ENCODE measurements at places on chromosomes 4 and X.
A peak's percentile ranks its signal among the peaks of the same experiment; 100 is the strongest.

GRCh38 chrX:109537324-109537665, 651 bp downstream of the NXT2 start:
- peak; percentile 10 for DNase-seq

GRCh38 chr4:106062452-106062875, 167.2 kb downstream of the NPNT start:
- DNase-seq, result peak; percentile 9

DNA sequence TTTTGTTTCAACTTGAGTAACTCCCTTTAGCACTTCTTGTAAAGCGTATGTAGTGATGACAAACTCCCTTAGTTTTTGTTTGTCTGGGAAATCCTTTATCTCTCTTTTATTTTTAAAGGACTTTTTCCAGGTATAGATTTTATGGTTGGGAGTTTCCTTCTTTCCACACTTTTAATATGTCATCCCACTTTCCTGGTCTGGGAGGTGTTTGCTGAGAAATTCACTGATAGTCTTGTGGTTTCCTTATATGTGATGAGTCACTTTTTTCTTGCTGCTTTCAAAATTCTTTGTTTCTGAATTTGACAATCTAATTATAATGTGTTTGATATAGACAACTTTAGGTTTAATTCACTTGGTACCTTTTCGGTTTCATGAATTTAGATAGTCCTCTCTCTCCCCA, 353.9 kb downstream of the GPAT3 start:
- no peak for DNase-seq

DNA sequence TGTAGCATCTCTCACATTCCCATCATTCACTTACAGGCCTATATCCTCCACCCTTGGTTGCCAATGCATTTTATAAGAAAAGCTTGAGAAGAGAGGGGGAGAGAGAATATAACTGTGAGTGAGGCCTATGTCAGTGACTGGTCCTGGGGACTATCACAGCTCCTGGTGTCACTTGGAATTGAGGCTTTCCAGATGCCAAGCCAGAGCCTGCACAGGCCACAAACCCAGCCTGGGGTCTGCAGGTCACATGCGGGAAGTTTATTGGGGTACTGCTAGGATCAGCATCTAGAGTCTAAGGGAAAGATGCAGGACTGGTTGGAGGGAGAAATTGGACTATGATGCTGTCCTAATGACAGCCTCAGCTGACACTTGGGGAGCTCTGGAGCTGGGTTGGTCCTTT, 47.6 kb downstream of the RTL5 start:
- DNase-seq, result no peak

- peak; percentile 20 for DNase-seq
These were observed 1.0 kb downstream of the NOA1 start for GRCh38 chr4:56976283-56976836.

DNA sequence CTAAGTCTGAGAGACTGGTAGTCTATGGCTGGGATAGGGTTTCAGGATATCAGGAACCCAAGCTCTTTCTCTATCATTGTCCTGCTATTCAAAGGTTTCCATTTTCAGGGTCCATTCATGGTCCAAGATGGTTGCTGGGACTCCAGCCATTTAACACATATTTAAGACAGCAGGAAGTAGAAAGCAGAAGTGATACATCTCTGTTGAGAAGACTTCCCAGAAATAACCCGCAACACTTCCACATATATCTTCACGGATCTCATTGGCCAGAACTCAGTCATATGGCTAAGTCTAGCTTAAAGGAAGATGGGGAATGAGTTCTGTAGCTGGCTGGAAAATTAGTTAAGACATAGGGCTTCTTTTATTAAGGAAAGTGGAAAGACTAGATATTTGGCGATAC, 23.8 kb downstream of the CTSO start:
- no peak for DNase-seq

DNA sequence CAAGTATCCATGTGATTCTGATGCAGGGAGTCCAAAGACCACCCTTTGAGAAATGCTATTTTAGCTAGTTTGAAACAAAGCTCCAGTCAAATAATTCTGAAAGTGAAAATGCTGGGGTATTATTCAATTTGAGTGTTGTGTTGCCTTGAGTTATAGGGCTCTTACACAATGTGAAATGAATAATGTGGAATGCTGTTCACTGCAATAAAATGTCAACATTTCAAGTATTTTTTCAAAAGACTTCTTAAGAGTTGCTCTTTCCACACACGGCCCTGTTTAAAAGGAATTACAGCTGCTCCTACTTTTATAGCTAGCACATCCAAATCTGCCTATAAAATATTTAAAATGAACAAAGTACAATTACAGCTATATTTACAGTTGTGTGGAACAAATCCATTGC, 27.5 kb upstream of the PLS3 start:
- DNase-seq, result no peak

DNA sequence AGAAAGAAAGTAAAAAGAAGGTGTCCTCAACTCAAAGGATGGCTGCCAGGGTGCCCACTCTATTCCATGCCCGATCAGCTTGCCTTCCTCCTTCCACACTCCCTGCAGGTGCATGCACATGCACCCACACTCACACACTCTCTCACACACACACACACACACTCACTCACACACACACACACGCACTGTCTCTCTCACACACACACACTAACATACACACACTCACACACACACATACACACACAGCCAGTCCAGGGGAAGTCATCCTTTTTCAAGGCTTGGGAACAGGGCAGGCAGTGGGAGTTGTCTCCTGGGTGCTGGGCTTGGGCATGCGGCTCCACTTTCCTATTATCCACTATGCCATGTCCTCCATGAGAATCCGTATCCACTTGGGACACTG, 50.4 kb downstream of the CRMP1 start:
- DNase-seq, result no peak

- DNase-seq, result no peak
These were observed 2144.7 kb downstream of the PCDH7 start for GRCh38 chr4:32864713-32865351.

- DNase-seq, result peak; percentile 53
These were observed 8.1 kb upstream of the DCTD start for GRCh38 chr4:182925298-182925757.

DNA sequence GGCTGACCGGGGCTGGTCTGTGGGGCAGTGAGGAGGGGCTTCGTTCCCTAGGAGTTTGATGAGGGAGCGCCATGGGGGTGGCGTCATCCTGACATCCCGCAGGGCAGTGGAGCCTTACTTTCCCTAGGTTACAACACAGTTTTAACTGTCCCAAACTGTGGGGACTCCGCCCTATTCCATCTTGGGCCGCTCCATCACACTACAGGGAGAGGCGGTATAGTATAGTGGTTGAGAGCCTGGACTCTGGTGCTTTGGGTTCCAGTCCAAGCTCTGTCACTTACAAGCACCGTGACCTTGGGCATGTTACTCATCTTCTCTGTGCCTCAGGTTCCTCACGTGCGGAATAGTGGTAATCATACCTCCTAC, 44.2 kb downstream of the ZNF185 start:
- DNase-seq, result peak; percentile 26

- DNase-seq, result no peak
These were observed 10.6 kb upstream of the GPR174 start for GRCh38 chrX:79133904-79134303.

- no peak for DNase-seq
These were observed 166.5 kb downstream of the PJA1 start for GRCh38 chrX:68998716-68999115.
